Activated CD8-positive, alpha-beta memory T cell treated with anti-CD3 and anti-CD28 coated beads for 4 hours (primary cell): ENCODE measurements at places on chromosomes 4 and X.

DNA sequence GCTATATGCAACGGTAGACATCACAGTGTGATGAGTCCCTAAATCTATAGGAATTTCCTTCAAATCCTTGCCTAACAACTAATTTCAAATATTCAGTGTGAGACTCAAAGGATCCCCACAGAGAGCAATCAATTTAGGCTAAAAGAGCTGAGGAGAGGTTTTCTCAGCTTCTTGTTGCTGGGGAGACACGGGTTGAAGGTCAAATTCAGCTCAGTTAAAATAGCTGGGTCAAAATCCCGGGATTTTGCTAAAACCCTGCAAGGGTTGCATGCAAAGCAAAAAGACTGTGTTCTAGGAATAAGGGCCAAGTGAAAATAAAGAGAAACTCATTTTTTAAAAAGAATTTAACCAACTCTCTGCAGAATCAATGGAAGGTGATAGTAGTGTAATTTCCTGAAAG, 1073.4 kb downstream of the NLGN4X start:
- no peak for DNase-seq

GRCh38 chrX:124984140-124984813, 335.4 kb upstream of the TEX13C start:
- DNase-seq: no peak

GRCh38 chr4:73860181-73860580, 7.1 kb downstream of the PF4V1 start:
- no peak for DNase-seq

GRCh38 chr4:83219344-83220331, 65.0 kb downstream of the COQ2 start:
- DNase-seq: no peak
